ENCODE measurements at places on chromosomes 3 and 15.

DNA sequence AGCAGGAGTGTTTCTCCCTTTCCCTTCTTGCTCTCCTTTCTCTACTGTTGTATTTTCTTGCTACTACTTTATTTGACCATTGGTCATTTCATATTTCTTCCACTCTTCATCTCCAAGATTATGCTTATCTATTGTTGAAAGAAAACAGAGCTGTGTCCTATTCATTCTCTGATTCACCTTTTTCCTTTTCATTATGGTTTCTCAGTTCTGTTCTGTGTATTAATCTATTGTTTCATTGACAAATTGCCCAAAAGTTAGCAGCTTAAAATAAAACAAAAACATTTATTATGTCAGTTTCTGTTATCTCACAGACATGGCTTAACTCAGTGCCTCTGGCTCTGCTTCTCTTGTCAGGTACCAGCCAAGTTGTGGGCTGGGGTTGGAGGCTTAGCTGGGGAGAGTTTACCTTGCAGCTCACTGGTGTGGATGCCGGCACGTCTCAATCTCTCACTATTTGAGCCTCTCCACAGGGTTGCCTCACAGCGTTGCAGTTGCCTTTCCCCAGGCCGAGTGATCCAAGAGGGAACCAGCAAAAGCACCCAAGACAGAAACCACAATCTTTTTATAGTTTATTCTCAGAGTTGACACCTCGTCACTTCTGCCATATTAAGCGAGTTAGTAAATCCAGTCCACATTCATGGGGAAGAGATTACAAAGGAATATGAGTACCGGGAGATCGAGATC lies 36.9 kb upstream of the FILIP1L start:
- DNase-seq, result no peak

DNA sequence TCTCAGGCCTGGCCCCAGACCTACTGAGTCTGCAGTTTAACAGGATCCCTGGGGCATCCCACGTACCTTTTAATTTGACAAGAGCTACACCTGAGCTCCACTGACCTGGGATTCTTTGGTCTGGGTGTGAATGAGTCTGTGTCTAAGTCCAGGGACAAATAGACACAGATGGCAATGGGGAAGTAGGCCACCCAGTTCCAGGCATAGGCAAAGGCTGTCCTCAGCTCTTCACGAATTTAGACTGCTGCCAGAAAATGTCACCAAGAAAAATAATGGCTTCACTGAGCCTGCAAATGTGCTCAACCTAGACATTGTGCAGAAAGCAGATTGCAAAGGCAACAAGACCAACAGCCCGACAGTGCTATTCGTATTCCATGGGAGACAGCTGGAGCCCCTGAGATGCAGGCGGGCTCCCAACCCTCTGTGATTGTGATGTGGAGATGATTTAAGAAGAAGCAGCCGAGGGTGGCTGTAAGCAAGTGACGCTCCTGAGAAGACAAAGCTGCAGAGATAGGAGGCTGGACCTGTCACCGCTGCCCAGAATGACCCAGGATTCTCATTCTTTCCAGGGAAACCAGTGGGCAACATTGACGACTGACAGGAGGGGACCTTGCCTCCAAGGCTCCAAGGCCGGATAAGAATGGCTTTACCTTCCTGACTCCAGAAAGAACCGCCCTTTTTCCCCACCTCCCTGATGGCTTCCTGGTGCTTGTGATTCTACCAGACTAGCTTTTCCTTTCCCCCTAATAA lies 39.8 kb upstream of the IREB2 start:
- DNase-seq, result no peak

DNA sequence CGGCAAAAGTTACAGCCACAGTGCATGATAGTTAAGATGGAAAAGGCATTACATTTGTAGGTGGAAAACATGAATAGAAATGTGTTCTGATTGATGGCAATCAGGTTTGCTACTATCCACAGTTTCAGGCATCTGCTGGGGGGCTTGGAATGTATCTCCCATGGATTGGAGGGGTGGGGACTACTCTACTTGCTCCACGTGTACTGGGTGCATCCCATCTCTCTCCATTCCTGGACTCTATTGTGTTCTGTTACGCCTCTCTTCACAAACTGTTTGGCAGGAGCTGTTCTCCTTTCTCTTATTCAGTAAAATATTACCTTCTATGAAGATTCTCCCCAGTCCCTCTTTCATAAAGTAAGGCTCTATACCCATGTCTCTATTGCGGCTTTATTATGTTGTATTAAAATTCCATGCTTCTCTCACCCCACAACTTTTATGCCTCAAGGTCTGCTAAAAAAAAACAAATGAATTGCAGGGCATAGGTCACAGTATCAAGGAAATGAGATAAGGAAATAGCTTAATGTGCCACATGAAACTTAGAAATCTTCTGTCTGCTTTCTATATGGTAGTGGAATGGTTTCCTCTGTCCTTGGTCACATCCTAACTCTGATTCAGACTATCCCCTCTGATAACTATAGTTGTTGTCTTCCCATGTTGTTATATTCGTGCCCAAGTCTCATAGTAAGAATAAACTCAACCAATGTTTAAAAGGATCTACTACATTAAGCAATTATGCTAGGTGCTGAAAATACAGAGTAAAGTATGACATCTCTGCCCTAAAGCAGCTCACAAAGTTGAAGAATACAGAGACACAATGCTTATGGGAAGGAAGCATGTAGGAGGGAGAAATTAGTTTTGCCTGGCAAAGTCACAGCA lies 43.2 kb downstream of the LRRFIP2 start:
- DNase-seq, result no peak

- no peak for DNase-seq
Observed at GRCh38 chr15:23866832-23867231, 179.7 kb upstream of the NDN start.

Data from activated T-helper 1 cell treated with Interleukin-2 at 50 U/mL for 16 hours (primary cell).